ENCODE measurements at places on chromosomes 2 and 18. TPM values are rescaled to one million over a fixed set of nuclear protein-coding genes. Genes with fewer than 3 reads are reported as not detected.

GRCh38 chr2:134391751-134392160 lies 137.9 kb downstream of the MGAT5 start:
- DNase-seq = no peak

- no peak for DNase-seq
These were observed 187.3 kb downstream of the VAPA start for GRCh38 chr18:10100941-10101701.

DNA sequence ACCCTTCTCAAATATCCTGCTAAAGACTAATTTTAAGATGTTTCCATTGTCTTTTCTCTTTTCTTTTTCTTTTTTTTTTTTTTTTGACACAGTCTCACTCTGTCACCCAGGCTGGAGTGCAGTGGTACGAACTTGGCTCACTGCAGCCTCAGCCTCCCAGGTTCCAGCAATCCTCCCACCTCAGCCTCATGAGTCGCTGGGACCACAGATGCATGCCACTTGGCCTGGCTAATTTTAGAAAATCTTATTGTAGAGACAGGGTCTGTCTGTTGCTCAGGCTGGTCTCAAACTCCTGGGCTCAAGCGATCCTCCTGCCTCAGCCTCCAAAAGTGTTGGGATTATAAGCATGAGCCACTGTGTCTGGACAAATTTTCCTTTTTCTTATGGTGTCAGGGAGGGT lies 167.5 kb downstream of the MCFD2 start:
- DNase-seq = no peak

Gene NFE2L2
- total RNA-seq = 70.0 TPM

DNA sequence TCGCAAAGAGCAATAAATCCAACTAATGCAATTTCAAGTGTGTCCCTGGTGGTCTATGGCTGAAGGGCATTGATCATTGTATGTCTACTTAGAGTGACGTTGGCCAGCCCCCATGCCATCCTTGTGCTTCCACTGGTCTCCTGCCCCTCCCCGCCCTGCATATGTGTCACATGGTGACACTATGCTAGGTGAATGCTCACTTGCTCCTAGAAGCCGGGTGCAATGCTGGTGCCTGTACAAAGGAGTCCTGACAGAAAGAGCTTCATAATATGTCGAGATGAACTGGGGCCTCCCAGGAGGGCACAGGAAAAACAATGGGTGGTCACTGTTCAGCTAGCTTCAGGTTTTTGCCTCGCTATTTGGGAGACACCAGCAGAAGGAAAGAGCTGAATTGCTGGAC lies 5.9 kb upstream of the TRABD2A start:
- DNase-seq = no peak

Gene ZSCAN30
- total RNA-seq = 29.5 TPM

DNA sequence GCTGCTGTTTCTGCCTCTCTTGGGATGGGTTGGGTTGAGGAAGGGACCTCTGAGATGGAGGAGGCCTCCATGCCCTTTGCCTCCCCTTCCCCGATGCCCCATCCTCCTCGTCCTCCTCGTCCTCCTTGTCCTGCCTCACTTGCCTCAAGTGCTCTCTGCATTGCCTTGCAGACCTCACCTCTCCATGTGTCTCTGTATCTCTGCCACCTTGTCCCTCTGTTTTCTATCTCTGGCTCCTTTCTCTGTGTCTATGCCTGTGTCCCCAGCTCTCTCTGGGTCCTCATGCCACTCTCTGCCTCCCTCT lies 87.5 kb downstream of the MCFD2 start:
- DNase-seq = no peak

GRCh38 chr2:65299246-65299645 lies 71.6 kb downstream of the ACTR2 start:
- no peak for DNase-seq

Data from cardiac muscle cell (in vitro differentiated cells and primary cell).